ENCODE measurements at places on chromosomes 4 and X. TPM values are rescaled to one million over a fixed set of nuclear protein-coding genes. Genes with fewer than 3 reads are reported as not detected.

The ADH1B gene
- under 0.01 TPM for total RNA-seq

The TAB3 gene
- 5.4 TPM for total RNA-seq

The ACE2 gene
- not detected for total RNA-seq

The ZBTB49 gene
- total RNA-seq: 2.4 TPM

The STK26 gene
- under 0.01 TPM for total RNA-seq

The HELQ gene
- 10.7 TPM for total RNA-seq

The MAGEA11 gene
- total RNA-seq: under 0.01 TPM

The MAGEA12 gene
- not detected for total RNA-seq

The GABRA4 gene
- not detected for total RNA-seq

Measured in lung microvascular endothelial cell (primary cell).